ENCODE measurements at places on chromosomes 5 and 9.

DNA sequence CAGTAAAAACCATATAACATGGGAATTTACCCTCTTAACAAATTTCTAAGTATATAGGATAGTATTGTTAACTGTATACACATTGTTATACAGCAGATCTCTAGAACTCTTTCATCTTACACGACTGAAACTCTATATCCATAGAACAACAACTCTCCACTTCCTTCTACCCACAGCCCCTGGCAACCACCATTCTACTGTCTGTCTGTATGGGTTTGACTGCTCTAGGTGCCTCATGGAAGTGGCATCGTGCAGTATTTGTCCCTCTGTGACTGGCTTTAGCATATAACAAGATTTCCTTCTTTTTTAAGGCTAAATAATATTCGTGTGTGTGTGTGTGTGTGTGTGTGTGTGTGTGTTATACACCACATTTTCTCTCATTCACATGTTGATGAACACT lies 100.7 kb downstream of the ZNF462 start:
- no peak for DNase-seq

DNA sequence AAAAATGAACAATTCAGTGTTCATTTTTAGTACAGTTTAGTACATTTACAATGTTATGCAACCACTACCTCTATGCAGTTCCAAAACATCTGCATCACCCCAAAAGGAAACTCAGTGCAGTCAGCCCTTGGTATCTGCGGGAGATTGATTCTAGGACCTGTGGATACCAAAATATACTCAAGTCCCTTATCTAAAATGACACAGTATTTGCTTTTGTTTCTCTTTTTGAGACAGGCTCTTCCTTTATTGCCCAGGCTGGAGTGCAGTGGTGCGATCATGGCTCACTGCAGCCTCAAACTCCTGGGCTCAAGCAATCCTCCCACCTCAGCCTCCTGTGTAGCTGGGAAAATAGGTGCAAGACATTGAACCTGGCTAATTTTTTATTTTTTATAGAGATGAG lies 114.0 kb downstream of the PIP5K1B start:
- DNase-seq: no peak

DNA sequence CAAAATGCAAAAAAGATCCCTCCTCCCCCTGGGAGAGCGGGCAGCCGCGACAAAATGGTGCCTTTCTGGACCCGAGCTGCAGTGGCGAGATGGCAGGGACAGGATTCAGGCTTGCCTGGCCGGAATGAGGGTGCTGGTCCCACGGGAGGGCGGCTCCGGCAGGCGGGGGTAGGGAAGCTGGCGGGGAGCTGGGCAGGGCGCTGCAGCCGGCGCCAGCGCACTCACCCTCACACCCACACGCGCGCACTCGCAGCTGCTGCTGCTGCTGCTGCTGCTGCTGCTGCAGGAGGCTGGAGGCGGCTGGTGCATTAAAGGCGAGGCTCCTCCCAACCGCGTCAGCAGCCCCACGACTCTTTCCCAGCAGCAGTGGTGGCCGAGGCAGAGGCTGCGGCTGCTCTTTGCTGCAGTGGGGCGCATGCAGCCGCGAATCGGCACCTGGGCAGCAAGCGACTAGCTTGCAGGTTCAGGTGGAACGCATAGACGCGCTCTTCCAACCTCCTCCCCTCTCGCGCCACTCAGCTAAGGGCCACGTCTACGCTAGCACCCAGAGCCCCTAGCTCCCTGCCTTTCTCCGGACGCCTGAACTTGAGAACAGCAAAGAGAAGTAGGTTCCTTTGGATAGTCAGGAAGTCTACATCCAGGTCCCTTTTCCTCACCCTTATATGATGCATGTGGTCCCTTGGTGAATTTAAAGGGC lies at the start of gene PPP2R2B:
Gene PPP2R2B, minus strand, starts transcription at position 282 of the 697 bp plus-strand sequence.
- peak; percentile 77 for DNase-seq

- no peak for DNase-seq
Measured at GRCh38 chr9:130774183-130774582, 60.9 kb upstream of the ABL1 start.

All from coronary artery (tissue), 2 donors.